ENCODE measurements at places on chromosomes 11 and 22. TPM values are rescaled to one million over a fixed set of nuclear protein-coding genes. Genes with fewer than 3 reads are reported as not detected.

The CALCB gene
- total RNA-seq, result not detected

The MYRF gene
- 7.6 TPM for total RNA-seq

The UBQLNL gene
- total RNA-seq, result 0.13 TPM

The PPP1R14B gene
- 300 TPM for total RNA-seq

The KCTD14 gene
- 2.0 TPM for total RNA-seq

The SLC22A9 gene
- total RNA-seq, result not detected

The CCDC87 gene
- not detected for total RNA-seq

The CCDC157 gene
- 2.2 TPM for total RNA-seq
